Body of pancreas (tissue), 4 donors: ENCODE measurements at places on chromosomes 2 and 18. TPM values are rescaled to one million over a fixed set of nuclear protein-coding genes. Genes with fewer than 3 reads are reported as not detected.

RAX gene
- not detected for total RNA-seq

ATL2 gene
- 43.6 TPM for total RNA-seq

AMMECR1L gene
- 9.2 TPM for total RNA-seq

CLEC4F gene
- not detected for total RNA-seq

DNA sequence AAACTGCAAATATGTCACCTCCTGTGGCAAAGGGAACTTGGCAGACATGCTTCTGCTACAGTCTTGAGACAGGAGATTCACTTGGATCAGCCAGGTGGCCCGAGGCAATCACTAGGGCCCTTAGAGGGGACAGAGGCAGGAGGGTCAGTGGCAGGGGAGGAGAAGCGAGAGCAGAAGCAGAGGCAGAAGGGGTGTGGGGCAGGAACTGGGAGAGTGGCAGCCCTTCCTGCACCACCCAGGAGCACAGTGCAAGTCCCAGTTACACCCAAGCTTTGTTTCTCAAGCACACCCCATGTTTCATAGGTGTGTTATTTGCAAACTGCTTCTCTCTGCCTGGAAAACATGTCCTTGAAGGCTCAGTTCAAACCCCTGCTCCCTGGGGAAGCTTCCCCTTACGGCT is 309.7 kb upstream of the MYT1L start:
- no peak for DNase-seq

RIT2 gene
- not detected for total RNA-seq

DNA sequence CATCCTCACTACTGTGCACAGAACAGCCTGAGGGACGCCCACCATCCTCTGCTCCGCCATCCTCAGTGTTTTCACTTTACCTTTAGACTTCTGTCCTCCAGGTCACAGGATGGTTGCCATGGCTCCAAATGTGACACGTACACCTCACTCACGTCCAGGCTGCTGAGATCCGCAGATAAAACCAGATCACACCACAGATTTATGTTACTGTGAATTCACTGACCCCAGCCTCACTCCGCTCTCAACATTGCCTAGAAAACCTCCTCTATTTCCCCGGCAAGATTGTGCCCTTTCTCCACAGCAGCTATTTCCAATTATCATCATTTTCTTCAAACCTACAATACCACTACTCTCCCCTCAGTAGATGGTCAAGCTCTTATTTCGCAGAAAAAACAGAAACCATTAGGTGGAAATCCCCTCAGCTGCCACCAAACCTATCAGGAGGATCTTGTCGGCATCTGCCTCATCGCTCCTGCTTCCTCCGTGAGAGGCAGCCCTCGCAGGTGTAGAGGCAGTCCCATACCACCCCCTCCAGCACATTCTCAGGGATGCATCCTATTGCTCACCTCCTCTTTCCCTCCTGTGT is 49.8 kb upstream of the SLC1A4 start:
- no peak for DNase-seq

DNA sequence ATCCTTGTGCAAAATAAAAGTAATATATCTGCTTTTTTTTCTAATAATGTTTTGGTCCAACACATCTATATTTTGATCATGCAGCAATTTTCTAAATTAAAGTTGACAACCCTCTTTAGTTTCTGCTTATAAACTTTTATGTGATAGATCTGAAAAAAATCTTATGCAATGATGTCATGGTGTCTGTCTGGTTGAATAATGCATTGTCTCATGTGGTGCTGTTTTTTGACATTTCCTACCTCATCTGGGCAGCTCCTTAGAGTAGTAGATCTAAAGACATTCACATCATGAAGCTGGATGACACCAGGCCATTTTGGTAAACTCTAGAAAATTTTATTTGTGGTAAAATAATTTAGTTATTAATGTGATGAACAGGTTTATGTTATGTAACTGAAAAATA is 106.8 kb upstream of the FN1 start:
- no peak for DNase-seq

GRCh38 chr2:44549099-44549471 is 187.3 kb downstream of the CAMKMT start:
- no peak for DNase-seq

- DNase-seq, result no peak
Observed at GRCh38 chr2:174436351-174436750, 40.8 kb downstream of the SCRN3 start.
